ENCODE measurements at places on chromosomes 4 and X. TPM values are rescaled to one million over a fixed set of nuclear protein-coding genes. Genes with fewer than 3 reads are reported as not detected.

The TCEANC gene
- total RNA-seq = 5.3 TPM

The HS3ST1 gene
- 0.69 TPM for total RNA-seq

The RBM47 gene
- 16.3 TPM for total RNA-seq

The IDUA gene
- total RNA-seq = 6.9 TPM

The PF4V1 gene
- not detected for total RNA-seq

The XAGE2 gene
- 0.69 TPM for total RNA-seq

The MECP2 gene
- total RNA-seq = 22.2 TPM

The NEIL3 gene
- total RNA-seq = 5.0 TPM

The SPIN2A gene
- 2.9 TPM for total RNA-seq

The PDHA1 gene
- 92.4 TPM for total RNA-seq

The CFAP99 gene
- not detected for total RNA-seq

The FAT1 gene
- 171 TPM for total RNA-seq

The COL4A6 gene
- 7.3 TPM for total RNA-seq

The UGT2A1 gene
- 2.6 TPM for total RNA-seq

Measured in skin of body (tissue), 3 donors.